ENCODE measurements at places on chromosomes 2 and 18.

GRCh38 chr18:49344096-49344495 lies 116.3 kb downstream of the DYM start:
- no peak for DNase-seq

- DNase-seq = no peak
These were observed 3.6 kb downstream of the HJURP start for GRCh38 chr2:233850745-233851144.

DNA sequence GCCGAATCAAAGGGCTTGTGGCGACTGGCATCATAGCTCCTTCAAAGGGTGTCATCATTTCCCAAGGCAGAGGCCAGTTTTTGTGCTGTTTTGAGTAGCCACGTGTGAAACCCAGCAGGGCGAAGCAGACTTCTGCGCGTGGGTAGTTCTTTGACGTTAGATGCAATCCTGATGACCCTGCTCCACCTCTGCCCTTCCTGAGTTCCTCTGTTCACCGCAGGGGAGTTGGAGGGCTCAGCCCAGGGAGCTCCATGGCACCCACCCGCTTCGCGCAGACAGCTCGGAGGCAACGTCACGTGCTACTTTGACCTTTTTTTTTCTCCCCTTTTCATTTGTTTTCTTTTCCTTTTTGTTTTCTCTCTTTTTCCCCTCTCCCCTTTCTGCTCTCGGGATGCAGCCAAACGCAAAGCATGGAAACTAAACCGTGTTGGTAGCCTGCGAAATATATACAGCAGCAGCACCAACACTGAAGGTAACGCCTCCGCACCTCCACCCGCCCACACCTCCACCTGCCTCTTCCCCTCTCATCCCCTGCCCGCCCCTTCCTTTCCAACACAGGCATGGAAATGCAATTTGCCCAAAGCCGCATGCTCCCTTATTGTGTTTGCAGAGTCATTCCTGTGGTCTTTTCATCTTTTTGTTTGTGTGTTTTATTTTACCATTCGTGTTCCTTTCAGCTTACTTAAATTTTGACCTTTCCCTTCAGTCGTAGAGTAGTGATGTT lies 153.6 kb downstream of the GBX2 start:
- DNase-seq = no peak

GRCh38 chr2:212265777-212266176 lies 272.8 kb downstream of the ERBB4 start:
- DNase-seq = no peak

- DNase-seq = no peak
These were observed 20.2 kb downstream of the MGAT4A start for GRCh38 chr2:98710734-98711133.

DNA sequence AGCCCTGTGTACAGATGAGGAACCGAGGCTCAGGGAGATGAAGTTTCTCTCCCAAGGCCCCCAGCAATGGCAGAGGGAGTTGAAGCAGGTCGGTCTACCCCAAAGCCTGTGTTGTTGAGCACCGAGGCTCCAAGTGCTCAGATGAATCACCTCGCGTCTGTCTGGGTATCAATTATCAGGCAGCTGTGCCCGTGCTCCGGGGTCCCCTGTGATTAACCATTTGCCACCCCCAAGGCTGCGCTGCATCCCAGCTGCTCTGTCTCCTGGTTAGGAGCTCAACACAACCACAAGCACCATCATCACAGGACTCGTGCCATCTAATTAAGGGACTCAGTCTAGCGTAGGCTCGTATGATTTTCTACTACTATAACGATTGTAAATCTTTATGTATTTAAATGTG lies 27.1 kb downstream of the LIPG start:
- no peak for DNase-seq

GRCh38 chr2:176111309-176111663 lies 4.2 kb downstream of the HOXD11 start:
- DNase-seq = no peak

- DNase-seq = no peak
These were observed 231.1 kb downstream of the ANKRD30B start for GRCh38 chr18:14978962-14979535.

DNA sequence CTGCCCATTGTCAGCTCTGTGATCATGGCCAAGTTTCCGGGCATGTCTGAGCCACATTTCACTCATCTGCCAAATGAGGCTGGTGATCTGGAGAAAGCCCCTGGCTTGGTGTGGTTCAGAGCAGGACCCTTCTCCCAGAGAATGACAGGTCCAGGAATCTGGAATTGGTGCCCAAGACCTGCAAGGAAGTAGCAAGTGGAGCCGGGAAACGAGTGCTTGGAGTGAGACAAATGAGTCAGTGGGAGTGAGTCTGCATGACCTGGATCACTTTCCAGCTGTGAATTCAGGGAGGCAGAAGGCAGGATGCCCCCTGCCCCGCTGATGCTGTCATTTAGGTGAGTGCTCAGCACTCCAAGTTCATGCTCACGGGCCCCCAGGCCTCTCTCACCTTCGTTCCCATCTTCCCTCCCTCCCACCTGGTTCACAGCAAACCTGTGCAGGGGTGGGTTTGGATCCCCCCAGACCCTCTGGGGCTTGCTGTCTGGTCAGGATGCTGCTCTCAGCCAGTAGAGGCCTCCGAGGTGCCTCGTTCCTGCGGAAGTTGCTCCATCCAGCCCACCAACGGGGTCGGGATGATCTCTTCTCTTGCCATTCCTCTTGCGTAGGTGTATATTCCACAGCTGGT lies 104.4 kb downstream of the INHBB start:
- DNase-seq = no peak

GRCh38 chr18:61831071-61831470 lies 61.7 kb downstream of the RNF152 start:
- no peak for DNase-seq

DNA sequence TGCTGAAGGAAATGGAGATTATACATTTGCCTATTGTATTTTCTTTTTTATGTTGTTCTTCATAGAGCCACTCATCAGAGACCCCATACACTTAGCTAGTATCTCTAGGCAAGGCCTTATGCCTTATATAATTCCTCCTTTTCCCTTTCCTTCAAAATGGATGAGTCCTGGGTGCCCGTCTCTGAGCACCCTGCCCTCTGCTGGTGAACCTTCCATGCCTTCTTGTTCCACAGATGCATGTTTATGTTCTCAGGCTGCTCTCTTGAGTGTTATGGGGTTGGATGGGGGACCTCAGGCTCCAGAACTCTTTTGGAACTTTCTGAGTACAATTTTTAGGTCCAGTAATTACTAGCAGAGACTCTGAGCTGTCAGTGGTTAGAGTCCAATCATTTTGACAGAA lies 368.6 kb upstream of the SPRED2 start:
- DNase-seq = no peak

GRCh38 chr18:27778441-27778840 lies 398.5 kb downstream of the CDH2 start:
- no peak for DNase-seq

GRCh38 chr2:200523158-200523557 lies 2.8 kb upstream of the SGO2 start:
- DNase-seq = no peak

DNA sequence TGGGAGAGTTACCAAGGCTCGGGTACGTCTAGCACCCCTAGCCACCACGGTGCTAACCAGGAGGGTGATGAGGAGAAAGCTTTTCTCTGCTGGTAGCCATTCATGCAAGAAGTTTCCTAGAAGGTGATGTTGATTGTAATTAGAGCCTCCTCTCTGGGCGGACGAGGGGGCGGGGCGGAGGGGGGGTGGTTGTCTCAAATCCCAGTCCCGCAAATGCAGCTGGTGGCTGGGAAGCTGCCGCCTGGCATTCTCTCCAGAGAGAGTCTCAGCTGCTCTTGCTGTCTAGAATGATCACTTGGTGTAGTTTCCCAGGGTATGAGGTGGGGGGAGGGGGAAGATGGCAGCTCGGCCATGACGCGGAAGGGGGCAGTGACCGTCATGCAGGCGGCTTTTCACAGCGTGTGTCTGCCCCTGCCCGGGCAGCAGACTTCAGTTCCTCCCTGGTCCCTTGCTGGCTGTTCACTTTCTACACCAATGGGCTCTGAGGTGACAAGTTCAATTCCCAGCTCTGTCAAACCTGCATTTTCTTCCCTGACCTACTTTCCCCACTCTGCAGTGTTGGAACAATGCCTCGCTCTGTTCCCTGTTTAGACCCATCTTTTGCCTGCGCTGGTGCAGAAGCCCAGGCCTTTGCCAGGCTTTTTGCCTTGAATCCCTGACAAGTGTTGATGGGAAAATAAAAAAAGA lies 61.5 kb upstream of the KLF7 start:
- DNase-seq = no peak

DNA sequence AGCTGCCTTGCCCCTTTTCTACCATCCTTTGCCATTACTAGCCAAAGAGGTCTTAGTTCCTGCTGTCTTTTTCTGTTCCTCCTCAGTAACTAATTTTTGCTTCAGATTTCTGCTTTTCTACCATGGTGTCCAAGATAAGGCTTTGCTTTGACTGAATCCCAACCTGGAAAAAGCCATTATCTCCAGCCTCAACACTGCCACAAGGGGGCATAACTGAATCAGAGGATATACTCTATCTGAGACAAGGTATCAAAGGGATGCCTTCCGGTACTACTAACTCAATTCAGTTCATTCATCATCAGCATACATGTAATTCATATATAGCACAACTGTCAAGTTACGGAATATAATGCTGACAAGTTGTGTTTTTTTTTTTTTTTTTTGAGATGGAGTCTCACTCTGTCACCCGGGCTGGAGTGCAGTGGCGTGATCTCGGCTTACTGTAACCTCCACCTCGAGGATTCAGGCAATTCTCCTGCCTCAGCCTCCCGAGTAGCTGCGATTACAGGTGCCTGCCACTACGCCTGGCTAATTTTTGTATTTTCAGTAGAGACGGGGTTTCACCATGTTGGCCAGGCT lies 11.4 kb downstream of the OSGEPL1 start:
- DNase-seq = no peak

GRCh38 chr2:197191940-197192322 lies 118.6 kb downstream of the ANKRD44 start:
- no peak for DNase-seq

- DNase-seq = no peak
These were observed 32.3 kb downstream of the MAP3K2 start for GRCh38 chr2:127355407-127356008.

DNA sequence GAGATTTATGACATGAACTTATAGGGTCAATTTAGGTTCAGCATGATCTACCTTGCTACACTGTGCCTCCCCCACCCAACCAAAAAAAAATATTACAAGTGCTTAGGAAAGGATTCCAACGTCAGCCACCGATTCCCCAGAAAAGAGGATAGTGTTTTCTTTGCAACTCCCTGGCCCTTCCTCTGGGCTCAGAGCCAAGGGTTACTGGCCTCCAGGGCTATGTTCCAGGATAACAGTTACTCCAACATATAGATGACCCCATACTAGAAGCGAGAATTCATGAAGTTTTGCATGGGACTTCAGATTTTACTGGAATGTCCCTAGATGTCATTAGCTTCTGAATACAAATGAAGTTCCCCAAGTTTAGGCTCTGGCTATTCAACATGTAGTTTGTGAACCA lies 172.1 kb downstream of the UPP2 start:
- DNase-seq = no peak

DNA sequence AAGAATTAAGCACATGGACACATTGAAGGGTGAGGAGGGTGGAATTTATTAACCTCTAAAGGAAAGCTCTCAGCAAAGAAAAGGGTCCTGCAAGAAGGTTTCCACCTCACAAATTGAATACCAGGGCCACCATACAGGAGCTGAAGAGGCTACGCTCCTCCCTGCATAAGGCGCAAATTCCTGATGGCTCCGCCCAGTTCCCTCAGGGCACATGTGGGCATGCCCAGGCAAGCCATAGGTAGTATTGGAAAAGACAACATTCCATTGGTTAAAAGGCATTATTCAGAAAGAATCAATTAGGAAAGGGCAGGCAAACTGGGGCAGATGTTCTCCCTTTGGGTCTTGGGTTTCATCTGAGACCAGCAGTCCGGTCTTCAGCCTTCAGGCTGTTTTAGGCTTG lies 161.2 kb downstream of the PTPRM start:
- DNase-seq = no peak

GRCh38 chr2:233208382-233209116 lies 42.9 kb upstream of the ATG16L1 start:
- DNase-seq = no peak

DNA sequence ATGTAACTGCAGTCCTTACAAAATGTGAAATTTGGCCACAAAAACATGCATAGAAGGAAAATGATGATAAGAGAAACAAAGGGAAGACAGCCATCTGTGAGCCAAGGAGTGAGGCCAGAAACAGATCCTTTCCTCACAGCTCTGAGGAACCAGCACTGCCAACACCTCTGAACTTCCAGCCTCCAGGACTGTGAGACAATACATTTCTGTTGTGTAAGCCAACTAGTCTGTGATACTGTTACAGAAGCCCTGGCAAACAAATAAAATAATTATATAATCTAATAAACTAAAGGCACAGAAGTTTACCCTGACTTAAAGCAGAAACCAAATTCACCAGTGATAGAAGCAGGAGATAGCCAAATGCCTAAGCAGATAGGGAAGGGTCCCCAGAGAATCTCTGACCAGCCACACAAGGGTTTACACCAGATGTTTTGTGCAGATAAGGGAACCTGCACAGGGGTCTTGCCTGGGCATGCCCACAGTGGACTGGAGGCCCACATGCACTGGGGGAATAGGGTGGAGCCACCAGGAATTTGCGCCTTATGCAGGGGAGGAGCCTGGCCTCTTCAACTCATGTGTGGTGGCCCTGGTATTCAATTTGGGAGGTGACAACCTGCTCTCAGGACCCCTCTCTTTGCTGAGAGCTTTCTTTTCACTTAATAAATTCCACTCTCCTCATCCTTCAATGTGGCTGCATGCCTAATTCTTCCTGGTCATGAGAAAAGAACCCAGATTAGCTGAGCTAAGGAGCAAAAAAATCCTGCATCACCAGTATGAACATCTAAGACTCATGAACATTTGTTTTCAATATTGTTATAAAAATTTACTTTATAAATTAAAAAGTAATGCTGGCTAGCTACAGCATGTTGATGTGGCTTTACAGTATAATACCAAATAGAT lies 3.8 kb upstream of the GCC2 start:
- DNase-seq = no peak

DNA sequence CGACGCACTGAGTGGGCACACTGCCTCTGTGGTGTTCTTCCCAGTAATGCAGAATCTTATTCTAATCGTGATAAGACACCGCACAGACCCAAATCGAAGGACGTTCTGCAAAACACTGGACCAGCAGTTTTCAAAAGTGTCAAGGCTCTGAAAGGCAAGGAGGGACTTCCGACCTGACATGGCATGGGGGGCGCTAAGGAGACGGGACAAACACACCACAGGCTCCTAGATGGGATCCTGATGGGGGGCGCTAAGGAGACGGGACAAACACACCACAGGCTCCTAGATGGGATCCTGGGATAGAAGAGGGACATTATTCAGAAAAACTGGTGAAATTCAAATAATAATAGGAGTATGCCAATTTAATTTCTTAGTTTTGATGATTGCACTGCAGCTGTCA lies 191.4 kb downstream of the LDLRAD4 start:
- DNase-seq = no peak

- no peak for DNase-seq
These were observed 278.0 kb upstream of the DSEL start for GRCh38 chr18:67794521-67794920.

- no peak for DNase-seq
These were observed 68.5 kb downstream of the FIGN start for GRCh38 chr2:163667064-163667887.
